ENCODE measurements at places on chromosomes 4 and X.

DNA sequence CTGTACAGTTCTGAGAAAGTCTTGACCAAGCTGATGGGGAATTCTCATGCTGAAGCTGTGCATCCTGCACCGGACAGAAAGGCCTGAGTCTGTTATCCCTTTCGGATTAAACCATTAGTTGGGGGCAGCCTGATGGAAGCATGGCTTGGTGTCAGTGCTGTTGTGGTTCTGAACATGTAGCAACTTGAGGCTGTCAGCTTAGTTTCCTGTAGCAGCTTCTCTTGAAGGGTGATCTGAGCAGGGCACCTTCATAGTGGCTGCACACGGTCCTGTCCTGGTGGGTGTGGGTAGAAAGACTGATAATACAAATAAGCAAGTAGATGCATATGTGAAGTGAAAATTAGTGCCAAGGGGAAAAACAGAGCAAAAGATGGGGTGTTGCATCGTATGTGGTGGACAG lies 11.7 kb downstream of the KIAA0232 start:
- no peak for DNase-seq

DNA sequence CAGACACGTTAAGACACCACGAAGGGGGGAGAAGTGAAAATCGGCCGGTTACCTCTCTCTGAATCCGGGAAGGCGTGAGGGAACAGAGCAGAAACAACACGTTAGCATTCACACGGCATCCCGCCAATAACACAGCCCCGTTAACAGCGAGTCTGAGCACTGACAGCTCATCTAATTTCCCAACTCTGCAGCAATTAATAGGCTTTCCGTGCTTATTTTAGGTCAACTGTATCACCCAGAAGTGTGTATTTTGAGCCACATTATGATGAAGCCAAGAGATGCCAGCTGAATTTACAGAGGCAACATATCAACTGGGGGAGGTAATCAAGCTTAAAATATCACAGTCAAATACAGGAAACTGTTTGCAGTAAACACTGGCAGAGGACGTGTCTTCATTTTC lies 92.6 kb downstream of the NSUN7 start:
- no peak for DNase-seq

- no peak for DNase-seq
Observed at GRCh38 chrX:10557166-10557565, 63.2 kb downstream of the MID1 start.

GRCh38 chrX:18098763-18099162 lies 121.9 kb downstream of the BEND2 start:
- no peak for DNase-seq

GRCh38 chrX:84320614-84321013 lies 132.6 kb upstream of the RPS6KA6 start:
- DNase-seq, result no peak

- no peak for DNase-seq
Observed at GRCh38 chrX:100649550-100650356, 5.8 kb downstream of the SRPX2 start.

DNA sequence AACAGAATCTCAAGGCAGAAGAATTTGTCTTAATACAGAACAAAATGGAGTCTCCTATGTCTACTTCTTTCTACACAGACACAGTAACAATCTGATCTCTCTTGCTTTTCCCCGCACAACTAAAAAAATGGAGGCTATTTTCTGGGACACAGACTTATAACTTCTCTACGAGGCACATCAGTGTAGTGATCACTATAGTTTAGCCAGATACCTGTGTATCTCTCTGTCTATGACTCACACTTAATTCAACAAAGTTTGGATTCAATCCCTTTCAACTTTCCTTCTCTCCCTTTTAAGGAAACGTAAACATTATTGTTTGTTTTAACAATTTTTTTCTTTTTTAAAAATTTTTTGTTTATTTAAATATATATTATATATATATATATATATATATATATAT lies 29.4 kb downstream of the APELA start:
- no peak for DNase-seq

- no peak for DNase-seq
Observed at GRCh38 chr4:143488687-143489086, 24.8 kb upstream of the SMARCA5 start.

DNA sequence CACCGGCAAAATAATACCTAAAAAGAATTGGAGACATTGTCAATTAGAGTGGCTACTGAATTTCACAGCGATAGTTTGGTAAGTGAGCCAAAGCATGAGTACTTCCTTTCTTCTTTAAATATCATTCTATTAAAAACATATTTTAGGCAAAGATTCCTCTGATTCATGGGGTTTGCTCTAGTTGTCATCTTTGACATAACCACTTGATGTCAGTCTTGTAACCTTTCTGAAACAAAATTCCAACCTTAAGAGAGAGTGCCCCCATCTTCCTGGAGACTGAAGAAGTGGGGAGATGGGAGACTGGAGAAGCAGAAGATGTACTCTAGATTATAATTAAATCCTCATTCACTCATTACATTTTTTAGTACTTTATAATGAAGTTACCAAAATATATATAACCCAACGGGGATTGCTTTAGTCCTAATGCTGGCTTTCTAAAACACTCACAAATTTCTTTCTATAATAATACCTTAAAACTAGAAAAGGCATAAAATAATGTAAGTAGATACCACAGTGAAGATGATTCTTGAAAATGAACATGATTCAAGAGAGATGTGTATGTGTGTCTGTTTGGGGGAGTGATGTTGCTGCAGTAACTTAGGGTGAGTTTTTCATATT lies 96.4 kb downstream of the EMCN start:
- no peak for DNase-seq

- DNase-seq, result no peak
Observed at GRCh38 chr4:33193109-33193508, 2472.9 kb downstream of the PCDH7 start.

GRCh38 chr4:182062936-182063335 lies 180.3 kb upstream of the TENM3 start:
- no peak for DNase-seq

DNA sequence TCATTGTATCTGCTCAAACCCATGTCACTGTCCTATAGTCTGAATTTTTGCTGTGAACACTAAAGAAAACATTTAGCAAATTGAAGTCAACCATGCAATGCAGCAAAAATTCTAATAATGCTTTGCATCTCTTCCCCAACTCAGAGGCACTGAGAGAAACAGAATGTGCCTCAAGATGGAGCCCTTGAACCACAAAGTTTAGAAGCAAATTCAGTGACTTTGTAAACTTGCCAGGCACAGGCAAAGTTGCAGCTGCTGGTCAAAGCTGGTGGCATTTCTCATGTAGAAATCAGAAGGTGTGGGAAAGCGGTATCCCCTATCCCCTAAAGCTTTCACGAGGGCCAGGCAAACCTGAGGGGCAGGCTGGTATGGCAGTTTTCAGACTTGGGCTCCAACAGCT lies 121.7 kb upstream of the DIPK2B start:
- DNase-seq, result no peak

Measured in CMK (cell line).